Effector CD4-positive, alpha-beta T cell (primary cell): ENCODE measurements at places on chromosomes 1 and 21.
A peak's percentile ranks its signal among the peaks of the same experiment; 100 is the strongest.

GRCh38 chr1:244065960-244066388 is 14.9 kb downstream of the ZBTB18 start:
- no peak for DNase-seq

DNA sequence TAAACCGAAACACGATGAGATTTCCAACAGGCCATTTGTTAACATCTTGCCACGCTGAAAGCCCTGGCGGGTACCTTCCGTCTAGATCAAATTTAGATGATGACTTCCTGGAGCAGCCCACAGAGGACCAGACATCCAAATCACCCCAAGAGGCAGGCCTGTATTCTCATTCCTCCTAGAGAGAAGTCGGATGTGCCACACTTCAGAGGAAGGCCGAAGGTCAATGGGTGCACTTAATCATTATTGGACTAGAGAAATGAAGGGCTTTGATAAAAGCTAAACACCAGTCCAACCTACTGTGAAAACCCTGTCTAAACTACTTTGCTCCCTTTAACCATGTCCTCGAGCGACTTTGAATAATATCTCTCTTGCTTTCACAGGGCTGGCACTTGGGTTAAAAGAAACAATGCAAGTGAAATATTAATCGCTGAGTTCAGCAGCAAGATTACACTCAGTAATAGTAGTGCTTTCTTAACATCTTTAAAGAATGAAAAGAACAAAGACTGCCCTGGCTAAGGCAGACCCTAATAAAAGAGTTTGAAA is 76.5 kb downstream of the BCAR3 start:
- DNase-seq: no peak

DNA sequence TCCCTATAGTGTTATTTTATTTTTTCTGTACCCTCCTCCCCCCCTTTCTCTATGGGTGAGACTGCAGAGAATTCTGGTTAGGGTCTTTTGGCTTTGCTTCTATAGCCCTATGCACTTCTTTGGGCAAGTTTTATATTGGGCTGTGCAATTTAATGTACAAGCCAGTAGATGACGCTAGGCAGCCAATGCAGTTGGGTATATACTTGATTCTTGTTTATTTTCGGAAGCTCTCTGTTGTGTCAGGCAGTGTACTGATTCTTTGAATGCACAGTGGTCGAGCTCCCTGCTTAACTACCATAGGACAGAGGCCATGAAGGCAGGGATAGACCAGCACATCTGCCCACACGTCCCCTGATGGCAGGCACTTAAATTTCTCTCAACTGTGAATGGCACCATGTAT is 34.1 kb upstream of the GPR52 start:
- DNase-seq: no peak

- DNase-seq: no peak
Measured at GRCh38 chr1:9247894-9248293, 13.3 kb downstream of the H6PD start.

- no peak for DNase-seq
Measured at GRCh38 chr1:187985145-187985896, 1156.6 kb downstream of the PLA2G4A start.

DNA sequence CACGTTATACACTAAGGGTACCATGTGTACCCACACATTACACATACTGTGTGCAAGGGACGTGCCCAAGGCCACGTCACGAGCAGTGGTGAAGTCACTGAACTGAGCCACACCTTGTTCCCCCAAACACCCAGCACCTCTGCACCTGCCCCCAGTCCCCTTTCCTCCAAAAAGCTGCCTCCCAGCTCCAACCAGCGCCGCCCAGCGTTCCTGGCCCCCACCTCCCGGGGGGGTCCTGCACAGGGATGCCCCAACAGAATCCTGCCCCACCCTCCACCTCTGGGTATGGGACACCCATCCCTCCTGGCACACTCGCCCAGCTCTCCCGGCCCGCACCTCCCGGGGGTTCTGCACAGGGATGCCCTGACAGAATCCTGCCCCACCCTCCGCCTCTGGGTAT is 54.1 kb downstream of the CHD5 start:
- no peak for DNase-seq

- no peak for DNase-seq
Measured at GRCh38 chr1:204267191-204267601, 53.4 kb upstream of the GOLT1A start.

GRCh38 chr1:6272868-6273267 is 12.0 kb upstream of the GPR153 start:
- DNase-seq: no peak

DNA sequence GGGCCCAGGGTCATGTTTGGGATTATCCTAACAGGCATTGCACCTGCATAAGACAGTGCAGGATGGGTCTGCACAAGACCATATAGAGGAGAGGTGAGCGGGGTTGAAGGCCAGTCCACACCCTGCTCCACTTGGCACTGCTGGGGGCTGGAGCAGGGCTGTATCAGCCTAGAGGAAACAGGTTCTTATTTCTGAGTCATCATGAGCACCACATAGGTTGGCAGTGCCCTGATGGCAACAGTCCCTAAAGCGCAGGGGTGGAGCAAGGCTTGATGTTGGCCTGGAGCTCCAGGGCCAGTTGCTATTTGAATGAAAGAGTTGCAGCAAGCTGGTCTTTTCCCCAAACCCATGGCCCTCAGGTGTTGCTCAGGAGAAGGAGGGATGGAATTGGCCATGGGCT is 29.8 kb upstream of the BMP8B start:
- DNase-seq: no peak

- DNase-seq: no peak
Measured at GRCh38 chr1:117826540-117827078, 102.8 kb downstream of the GDAP2 start.

DNA sequence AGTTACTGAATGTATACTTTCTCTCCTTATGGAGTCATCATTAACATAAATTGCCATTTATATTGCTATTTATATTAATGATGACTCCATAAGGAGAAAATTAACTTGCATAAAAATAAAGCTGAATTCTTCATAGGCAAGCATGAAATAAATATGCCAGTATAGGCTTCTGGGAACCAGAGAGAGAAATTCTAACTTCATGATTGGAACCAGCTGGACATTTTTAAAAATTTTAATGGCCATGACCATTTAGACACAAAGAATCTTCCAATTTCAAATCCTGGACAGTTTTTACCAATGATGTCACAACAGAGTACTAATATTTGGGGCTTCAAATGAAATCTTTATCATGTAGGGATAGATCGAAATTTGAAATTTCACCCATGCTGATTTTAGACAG is 268.7 kb downstream of the PTGER3 start:
- DNase-seq: no peak

- no peak for DNase-seq
Measured at GRCh38 chr1:155110826-155111225, 16.9 kb upstream of the EFNA1 start.

- no peak for DNase-seq
Measured at GRCh38 chr1:229893762-229894444, 173.1 kb upstream of the GALNT2 start.

DNA sequence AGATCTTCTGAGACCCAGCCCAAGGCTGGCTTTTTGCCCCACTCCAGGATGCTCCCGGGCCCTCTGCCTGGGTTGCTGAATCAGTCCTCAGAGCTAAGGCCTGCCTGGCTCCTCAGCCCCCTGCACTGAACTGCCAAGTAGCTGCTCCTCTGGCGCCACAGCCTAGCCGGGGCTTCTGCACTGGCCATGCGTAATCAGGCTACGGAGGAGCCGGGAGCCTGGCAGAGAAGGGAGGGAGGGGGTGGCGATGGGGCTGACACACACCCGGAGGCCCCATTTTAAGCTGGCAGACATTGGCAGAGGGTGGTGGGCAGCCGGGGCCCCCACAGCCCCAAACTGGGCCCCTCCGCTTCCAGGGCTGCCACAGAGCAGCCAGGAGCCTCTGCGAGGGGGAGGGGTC is 38.7 kb downstream of the ALPL start:
- no peak for DNase-seq

GRCh38 chr1:41475859-41476567 is 8.5 kb downstream of the EDN2 start:
- DNase-seq: no peak

DNA sequence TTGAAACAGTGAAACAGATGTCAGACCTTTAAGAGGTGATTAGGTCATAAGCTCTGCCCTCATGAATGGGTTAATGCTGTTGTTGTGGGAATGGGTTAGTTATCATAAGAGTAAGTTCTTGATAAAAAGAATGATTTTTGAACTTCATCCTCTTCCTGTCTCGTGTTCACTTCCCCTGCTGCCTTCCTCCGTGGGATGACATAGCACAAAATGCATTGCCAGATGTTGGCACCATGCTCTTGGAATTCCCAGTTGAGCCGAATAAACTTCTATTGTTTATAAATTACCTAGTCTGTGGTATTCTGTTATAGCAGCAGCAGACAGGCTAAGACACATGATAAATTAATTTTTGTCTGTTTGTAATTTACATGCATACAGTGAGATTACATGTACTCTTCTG is 112.0 kb upstream of the LRRC7 start:
- no peak for DNase-seq

- DNase-seq: no peak
Measured at GRCh38 chr1:3501856-3502640, 47.6 kb downstream of the ARHGEF16 start.

GRCh38 chr1:3814771-3815561 is 18.7 kb upstream of the LRRC47 start:
- no peak for DNase-seq

- no peak for DNase-seq
Measured at GRCh38 chr1:166020210-166020609, 146.6 kb downstream of the FAM78B start.

GRCh38 chr1:64282351-64282750 is 78.9 kb downstream of the UBE2U start:
- no peak for DNase-seq

GRCh38 chr1:45335855-45336324 is 4.1 kb upstream of the TOE1 start:
- DNase-seq: no peak

- DNase-seq: no peak
Measured at GRCh38 chr1:7380712-7381111, 390.4 kb upstream of the VAMP3 start.

- DNase-seq: no peak
Measured at GRCh38 chr1:66372522-66373101, 161.3 kb upstream of the SGIP1 start.

- no peak for DNase-seq
Measured at GRCh38 chr1:18681423-18681835, 50.8 kb downstream of the PAX7 start.

DNA sequence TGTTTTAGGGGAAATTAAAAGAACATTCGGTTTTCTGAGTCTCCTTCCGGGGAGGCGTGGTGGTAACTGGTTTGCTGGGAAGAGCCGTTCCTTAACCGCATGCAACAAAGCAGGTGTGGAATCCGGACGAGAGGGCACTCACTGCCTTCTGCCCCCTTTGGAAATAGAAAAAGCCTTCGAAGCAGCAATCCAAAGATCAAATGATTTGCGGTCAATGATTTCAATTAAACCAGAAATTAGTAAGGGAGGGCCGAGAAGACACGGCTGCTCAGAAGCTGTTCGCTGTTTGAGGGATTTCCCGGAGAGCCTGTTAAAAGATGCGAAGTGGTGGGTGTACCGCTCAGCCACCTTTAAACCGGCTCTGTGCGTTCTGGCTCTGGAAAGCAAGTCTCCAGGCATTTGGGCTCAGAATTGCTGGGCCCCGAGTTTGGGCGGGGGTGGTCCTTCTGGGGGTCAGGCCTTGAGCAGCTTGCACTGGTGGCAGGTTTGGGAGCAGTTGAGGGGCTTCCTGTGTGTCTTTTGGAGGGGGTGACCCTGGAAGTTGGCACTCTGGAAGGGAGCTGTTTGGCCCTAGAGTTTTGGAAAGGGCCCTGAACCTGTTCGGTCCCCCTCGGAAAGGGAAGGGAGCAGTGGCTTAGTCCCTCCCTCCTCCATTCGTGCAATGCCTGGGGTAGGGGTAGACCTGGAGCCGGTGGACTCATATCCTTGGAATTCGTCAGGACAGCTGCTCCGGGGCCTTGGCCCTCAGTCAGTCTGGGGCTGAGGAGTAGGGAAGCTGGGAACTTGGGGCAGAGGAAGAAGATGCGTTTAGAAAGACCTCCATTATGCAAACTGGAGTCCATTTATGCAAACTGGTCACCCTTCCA is 3.1 kb downstream of the SIM2 start:
- no peak for DNase-seq

GRCh38 chr1:201955729-201956143 is 433 bp downstream of the TIMM17A start:
- no peak for DNase-seq

DNA sequence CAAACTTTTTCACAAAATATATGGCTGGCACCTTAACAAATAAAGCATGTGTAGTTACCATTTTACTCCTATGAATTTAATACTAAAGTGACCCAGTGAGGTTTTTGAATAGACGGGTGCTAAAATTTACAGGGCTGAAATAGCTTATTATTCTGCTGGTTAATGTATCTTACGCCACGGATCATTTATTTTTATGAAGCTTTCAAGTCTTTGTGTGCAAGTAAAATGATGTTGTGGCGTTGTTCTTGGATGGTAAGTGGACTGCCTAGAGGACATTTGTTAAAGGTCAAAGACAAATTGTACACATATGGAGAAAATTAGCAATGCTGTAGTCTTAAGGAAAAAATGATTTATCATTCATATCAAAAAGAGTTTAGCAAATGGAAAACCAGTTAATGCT is 22.8 kb downstream of the INSL5 start:
- DNase-seq: no peak

GRCh38 chr1:111835514-111835913 is 79.8 kb downstream of the DDX20 start:
- no peak for DNase-seq

GRCh38 chr1:82395440-82395839 is 594.7 kb downstream of the ADGRL2 start:
- DNase-seq: no peak

- DNase-seq: no peak
Measured at GRCh38 chr1:54273795-54274163, 73.8 kb downstream of the MRPL37 start.

DNA sequence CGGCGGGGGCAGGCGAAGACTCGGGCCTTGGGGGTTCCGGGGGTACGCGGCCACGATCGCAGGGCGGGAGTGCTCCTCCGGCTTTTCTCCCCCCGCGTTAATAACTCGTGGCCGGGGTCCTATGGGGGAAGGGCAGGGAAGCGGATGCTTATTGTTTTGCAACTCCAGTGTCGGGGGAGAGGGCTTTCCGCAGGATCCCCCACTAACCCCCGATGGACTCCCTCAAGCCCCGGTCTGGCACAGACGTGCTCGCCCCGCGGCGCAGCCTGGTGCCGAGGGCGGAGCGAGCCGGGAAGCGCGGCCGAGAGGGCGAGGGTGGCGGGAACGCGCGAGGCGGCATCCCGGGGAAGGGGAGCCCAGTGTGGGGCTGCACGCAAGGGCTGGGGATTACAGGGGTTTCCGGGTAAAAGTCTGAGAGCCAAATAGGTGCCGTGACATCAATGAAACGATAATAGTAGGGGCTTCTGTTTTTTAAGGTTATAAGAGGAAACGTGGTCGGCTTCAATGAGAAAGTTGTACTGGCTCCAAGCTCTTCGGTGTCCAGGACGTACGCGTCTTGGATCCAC is 772 bp downstream of the UCK2 start:
- DNase-seq: peak; percentile 7

DNA sequence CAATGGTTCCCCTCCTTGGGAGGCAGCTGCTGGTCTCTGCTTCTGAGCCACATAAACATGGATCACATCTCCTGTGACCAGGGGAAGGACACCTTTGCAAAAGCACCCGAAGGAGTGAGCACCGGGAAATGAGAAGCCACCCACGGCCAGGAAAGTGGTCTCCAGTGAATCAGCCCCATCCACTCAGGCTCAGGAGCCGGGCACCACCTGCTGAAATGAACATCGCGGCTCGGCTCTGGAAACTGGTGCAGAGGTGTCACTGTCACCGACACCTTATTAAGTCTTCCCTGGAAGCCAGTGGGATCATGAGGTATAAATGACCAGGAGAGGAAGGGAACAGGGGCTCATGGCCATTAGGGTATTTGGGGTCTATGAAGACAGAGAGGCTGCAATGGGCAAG is 207.2 kb upstream of the C1orf174 start:
- no peak for DNase-seq

GRCh38 chr1:235054936-235055335 is 73.7 kb downstream of the TOMM20 start:
- no peak for DNase-seq
